Naive thymus-derived CD8-positive, alpha-beta T cell (primary cell): ENCODE measurements at places on chromosomes 6 and 20. TPM values are rescaled to one million over a fixed set of nuclear protein-coding genes. Genes with fewer than 3 reads are reported as not detected.

The RBM39 gene
- total RNA-seq: 687 TPM

The UST gene
- 0.47 TPM for total RNA-seq

The HLA-DRA gene
- total RNA-seq: 75.7 TPM

The TPX2 gene
- total RNA-seq: 0.16 TPM

The SLC22A7 gene
- not detected for total RNA-seq

The REPS1 gene
- 69.9 TPM for total RNA-seq

The RIMS1 gene
- total RNA-seq: not detected

DNA sequence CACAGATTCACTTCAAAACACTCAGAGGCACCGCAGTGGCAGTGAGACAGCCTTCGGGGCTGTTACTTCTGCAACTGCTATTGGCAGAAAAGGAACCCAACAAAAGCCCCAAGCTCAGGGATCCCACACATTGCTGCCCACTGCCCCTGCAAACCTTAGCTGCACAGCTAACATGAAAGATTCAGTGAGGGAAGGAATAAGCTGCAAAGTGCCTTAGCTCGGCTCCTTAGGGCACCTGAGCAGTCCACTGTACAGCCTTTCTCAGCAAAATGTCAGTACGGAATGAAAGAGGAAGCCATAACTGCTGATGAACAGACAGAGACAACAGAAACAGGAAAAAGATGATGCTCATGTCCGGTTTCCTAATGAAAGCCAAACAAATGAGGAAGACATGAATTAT lies 179.7 kb upstream of the SHLD1 start:
- no peaks in the 10 kb centered on the region for H3K27me3 ChIP-seq
- H3K4me3 ChIP-seq: no peak overlapping the region
- no peak for DNase-seq
- H3K4me1 ChIP-seq: peaks cover 26% of the 10 kb centered on the region
- no peaks in the 10 kb centered on the region for H3K36me3 ChIP-seq

GRCh38 chr20:63653041-63653973 lies at the start of gene STMN3:
Gene STMN3 (minus strand): TSS chr20:63653424. CDS start chr20:63653345, 79 bp downstream.
- peak within 1 kb of the TSS; percentile 89 for H3K27ac ChIP-seq
- no peaks in the 10 kb centered on the region for H3K36me3 ChIP-seq
- H3K27me3 ChIP-seq: no peaks in the 10 kb centered on the region
- H3K4me3 ChIP-seq: peak within 1 kb of the TSS; percentile 81
- peaks cover 35% of the 10 kb centered on the region for H3K4me1 ChIP-seq
